Cerebellar nuclear complex (tissue), 1 donor: ENCODE measurements at places on chromosomes 11 and 22.

- DNase-seq, result no peak
These were observed 26.3 kb downstream of the SLC1A2 start for GRCh38 chr11:35393098-35393497.

DNA sequence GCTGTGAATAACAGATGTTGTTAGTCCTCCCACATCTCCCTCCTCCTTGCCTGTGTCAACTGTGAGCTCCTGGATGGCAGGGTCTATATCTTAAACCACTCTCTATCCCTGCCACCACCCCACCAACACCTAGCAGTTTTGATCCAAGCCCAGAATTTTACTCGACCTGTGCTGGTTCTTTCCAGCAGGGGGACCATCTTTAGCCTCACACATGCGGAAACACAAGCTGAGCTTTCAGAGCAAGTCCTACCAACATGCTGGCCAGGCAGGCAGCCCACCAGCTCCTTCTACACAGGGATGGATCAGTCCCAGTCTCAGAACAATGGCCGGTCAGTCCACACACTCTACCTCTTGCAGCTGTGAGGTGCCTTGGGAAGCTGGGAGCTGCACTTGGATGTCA, 231.5 kb downstream of the NXPE2 start:
- no peak for DNase-seq

- DNase-seq, result no peak
These were observed 7.8 kb downstream of the PRG3 start for GRCh38 chr11:57373146-57373545.

DNA sequence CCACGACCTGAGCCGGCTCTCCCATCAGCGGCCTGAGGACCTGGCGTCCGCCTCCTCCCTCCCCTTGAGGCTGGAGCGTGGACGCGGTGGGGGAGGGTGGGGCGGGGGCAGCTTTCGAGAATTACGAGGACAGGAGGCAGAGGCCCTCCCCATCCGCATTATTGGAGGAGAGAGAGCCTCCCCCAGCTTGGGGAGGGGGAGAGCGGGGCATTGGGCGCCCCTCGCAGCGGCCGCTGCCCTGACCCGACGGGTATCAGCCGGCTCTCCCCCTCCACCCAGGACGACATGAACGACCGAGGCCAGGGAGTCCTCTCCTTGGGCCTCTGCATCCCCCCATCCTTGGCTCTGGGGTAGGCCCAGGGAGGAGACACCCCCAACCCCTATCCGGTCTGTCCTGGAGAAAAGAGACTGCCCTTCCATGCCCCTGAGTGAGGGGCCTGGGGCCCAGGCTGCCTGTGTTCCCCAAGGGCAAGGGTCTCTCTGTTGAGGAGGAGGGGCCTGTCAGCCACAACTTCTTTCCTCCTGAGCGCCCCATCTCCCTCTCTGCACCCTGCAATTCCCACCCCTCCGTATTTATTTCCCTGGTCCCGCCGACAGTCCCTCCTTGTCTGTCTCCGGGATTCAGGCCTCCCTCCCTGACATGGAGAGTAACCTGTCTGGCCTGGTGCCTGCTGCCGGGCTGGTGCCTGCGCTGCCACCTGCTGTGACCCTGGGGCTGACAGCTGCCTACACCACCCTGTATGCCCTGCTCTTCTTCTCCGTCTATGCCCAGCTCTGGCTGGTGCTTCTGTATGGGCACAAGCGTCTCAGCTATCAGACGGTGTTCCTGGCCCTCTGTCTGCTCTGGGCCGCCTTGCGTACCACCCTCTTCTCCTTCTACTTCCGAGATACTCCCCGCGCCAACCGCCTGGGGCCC, 495 bp downstream of the GPR137 start:
- DNase-seq, result no peak

- no peak for DNase-seq
These were observed 8.9 kb upstream of the OPCML start for GRCh38 chr11:133541021-133541719.

DNA sequence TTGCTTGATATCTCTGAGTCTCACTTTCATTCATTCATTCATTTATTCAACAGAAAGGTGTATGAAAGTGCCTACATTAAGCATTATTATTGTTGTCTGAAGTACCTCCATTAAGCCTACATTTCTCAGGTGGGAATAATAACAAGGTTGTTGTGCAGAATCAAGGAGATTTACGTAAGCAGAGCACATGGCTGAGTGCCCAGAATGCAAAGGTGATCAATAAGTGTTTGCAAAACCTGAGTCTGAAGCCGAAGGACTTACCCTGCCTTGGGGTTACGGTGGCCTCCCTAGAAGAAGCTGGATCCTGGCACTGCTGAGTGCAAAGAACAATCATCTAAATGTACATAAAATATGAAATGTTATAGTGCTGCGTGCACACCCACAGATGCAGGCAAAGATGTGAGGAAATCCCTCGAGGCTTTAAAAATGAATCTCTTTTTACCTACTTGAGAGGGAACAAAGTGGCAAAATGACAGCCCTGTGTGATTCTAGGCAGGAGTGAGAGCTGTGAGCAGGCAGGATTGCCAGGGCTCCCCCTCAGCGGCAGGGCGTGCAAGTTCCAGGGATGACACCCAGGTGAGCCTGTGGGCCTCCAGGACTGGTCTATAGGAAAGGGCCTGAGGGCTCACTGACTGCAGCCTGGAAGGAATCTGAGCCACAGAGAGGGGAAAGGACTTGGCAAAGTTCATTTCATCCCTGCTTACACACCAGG, 133.1 kb upstream of the TBCEL start:
- DNase-seq, result no peak

DNA sequence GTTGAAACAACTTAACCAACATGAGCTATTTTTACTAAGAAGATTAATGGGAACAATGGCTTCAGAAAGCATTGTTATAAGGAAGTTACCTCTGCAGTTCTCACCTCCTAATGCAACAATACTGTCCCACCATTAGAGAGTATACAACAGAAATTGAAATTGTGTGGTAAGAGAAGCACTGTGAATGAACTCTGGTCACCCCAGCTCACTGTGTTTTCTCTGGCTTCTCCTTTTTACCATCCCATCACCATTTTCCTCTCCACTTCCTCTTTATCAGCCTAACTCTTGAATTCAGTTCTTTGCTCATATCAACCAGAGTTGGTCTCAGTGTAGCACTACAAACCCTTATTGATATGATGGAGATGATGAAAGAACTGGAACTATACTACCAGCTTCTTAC, 138.0 kb upstream of the POU2AF2 start:
- DNase-seq, result no peak

DNA sequence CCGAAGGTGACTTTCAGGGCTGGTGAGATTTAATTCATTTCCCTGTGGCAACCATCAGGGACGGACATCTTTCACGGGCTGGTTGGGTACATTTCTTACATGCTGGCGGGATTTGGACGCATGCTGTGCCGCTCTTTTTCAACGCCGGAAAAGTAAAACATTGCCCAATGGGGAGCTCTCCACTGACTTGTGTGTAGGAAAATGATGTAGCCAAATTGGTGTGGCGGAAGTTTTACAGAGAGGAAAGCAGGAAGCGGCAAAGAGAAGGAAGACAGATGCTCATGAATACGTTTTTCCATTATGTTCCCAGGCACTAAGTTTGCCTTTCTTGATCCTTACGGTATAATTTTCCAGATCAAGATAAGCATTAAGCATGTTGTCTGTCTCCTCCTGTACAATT, 375.8 kb downstream of the NTM start:
- no peak for DNase-seq
